ENCODE measurements at places on chromosomes 5 and 9.

DNA sequence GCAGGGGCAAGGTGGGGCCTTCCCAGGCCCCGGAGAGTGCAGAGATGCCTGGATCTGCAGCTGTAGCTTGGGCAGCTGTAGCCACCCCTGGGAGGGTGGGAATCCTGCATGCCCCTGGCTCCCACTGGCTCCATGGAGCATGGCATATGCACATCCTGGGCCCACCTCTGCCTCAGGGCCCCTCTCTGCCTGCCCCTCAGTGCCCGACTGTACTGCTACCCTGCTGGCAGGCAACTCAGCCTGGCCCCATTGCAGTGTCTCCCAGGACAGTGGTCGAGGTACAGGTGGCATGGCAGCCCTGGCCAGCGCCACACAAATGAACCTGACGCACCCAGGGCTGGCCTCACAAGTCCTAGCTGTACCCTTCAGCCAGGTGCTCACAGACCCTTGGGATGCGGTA, 23.9 kb downstream of the JMY start:
- DNase-seq: no peak

DNA sequence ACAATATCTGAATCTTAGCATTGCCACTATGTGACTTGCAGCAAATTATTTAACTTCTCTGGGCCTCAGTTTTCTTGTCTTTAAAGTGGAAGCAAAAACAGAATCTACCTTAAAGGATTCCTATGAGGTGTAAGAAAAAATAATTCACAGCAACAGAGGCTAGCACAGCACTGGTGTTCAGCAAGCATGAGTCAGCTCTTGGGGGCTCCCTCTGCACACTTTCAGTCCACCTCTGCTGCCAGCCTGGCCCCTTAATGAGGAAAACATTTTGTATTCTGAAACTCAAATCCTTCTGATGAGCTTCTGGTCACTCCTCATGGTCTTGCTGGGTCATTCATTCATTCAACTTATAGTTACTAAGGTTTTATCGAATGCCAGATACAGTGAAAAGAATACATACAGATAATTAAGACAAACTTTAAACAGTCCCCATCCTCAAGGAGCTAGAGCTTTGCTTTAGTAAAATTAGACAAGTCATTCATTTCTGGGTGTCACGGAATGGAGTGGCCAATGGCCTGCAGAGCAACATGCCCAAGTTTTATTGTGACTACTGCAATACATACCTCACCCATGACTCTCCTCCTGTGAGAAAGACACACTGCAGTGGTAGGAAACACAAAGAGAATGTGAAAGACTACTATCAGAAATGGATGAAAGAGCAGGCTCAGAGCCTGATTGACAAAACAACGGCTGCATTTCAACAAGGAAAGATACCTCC, 26.8 kb upstream of the IQGAP2 start:
- no peak for DNase-seq

DNA sequence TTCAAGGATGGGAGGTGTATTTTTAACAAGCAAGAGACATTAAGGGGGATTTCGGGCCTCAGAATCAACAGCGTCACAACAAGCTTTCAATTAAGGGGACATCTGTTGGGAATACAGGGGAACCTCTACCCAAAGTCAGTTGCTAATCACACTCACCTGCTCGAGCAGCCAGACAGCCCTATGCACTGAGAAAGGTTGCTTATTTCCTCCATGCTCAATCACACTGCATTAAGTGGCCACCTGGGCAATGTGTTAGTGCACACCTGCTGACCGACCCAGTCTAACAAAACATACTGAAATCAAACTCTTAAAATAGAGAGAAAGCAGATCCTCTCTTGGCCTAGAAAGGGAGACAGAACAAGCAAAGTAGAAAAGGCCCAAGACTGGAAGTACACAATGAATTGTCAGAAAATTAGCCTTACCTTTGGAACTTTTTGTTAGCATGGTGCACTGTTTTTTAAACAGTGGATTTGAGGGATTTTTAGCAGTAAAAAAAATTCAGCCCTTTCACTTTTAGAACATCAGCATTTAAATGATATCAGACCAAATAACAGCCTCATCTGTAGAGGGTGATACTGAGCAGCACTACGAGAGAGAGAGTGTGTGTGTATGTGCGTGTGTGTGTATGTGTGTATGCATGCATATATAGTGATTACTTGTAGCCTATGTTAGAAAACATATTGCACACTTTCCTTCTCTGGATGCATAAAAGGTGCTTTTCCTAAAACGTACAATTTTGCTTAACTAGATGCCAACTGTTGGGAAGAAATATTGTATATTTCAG, 1118.6 kb upstream of the DMAC1 start:
- no peak for DNase-seq

DNA sequence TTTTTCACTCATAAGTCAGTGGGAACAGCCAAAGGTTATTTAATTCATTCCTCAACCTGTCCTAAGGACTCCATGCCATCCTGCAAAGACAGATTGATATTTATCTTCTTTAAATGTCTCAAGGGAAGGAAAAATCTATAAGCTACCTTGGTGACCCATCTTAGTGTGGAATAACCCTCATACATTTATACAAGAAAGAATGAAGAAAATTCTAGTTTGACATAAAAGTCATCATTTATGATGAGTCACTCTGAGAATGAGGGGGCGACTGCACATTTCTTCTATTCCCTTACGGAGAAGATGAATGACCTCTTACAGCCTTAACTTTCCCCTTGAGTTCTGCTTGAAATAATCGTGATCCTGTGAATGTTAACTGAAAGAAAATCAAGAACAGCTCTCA, 26.8 kb upstream of the NUDT12 start:
- DNase-seq: no peak

- DNase-seq: no peak
Observed at GRCh38 chr9:101458963-101459631, 23.5 kb upstream of the ALDOB start.

DNA sequence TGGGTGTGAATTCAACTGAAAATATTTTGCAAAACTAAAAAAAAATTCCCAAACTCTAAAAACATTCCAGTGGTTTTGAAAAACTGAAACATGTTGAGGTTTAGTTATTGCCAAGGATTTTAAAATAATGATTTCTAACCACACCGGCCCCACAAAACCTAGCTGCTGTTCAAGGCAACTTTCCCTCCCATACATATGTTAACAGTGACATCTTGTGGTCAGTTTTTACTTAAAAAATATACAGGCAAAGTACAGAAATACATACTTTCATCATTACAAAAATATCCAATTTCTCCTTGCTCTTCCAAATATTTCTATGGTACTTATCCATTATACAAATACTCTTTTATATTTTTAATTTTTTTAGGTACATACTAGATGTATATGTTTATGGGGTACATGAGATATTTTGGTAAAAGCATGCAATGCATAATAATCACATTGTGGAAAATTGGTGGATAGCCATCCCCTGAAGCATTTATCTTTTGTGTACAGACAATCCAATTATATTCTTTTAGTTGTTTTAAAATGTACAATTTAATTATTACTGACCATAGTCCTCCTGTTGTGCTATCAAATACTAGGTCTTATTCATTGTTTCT, 34.4 kb upstream of the MRPS30 start:
- no peak for DNase-seq

DNA sequence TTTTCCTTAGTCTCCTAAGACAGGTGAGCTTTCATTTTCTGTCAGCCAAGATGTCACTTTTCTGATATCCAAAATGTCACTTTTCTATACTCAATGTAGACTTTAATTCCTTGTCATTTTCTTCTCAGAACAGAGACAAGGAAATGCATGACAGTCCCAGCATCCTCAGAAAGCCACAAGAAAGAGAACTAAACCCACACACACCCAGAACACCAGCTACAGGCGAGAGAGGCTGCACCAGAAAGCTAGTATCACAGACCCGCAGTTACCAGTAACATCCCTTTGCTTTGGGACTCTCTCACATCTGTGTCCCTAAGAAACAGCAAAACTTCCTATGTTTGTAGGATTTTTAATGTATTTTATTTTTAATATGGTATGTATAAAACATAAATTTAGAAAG, 17.1 kb downstream of the TRMO start:
- peak; percentile 51 for DNase-seq

- DNase-seq: peak; percentile 1
Observed at GRCh38 chr9:137237759-137238726, 3.0 kb upstream of the TUBB4B start.

- DNase-seq: peak; percentile 28
Observed at GRCh38 chr5:38453506-38453905, 102.9 kb downstream of the LIFR start.

GRCh38 chr5:119708076-119708790, 78.9 kb downstream of the FAM170A start:
- no peak for DNase-seq

DNA sequence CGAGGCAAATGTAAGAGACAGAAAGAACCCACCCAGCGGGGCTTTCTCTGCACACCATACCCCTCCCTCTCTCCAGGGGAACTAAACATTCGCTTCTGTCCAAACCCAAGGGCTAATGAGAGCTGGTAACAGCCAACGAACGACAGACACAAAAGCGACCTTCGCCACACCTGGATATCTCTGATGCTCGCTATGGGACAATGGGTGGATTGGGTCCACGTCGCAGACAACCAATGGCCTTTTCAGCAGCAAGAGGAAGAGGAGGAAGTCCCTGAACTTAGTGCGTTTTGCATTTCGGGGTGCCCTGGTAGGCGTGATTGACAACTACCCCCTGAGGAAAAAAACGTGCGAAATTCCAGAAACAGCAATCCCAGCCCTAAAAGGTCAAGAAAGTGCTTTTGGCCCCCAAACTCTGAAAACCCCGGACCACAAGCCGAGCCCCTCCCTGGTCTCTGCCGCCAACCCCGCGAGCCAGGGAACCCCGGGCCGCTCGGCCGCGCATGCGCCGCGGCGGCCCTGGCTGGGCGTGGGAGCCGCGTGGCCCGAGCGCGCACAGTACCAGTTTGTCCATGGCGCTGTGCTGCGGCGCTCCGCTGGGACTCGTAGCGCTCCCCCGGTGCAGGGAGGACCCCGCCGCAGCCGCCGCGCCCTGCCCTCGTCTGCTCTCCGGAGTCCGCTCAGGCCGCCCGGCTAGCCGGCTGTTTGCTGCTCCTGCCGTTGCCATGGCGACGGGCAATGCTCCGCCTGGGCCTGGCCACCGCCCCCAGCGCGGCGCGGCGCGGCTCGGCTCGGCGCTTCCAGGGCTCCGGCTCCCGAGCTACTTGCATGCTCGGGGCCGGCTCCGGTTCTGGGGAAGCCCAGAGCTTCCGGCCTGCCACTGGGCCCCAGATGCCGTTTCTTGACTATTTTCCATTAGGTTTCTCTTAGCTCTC, 66.9 kb upstream of the DNAH5 start:
- peak; percentile 4 for DNase-seq

- no peak for DNase-seq
Observed at GRCh38 chr9:130183133-130183762, 11.0 kb downstream of the NCS1 start.

DNA sequence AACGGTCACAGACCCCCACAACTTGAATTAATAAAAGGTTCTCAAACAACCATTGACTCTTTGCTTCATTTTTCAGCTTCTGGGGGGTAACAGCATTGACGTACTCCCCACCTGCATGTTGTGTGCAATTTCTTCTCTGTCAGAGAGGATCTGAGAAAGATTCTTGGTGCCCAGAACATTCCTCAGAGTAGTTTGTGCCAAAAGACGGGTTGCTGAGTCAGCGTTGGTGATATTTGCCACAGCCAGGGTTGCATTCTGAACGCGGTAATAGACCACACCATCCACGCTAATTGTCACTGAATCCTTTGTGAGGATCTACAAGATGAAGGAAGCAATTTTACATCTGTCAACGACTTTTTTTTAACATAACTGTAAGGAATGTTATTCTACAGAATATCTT, 21.0 kb downstream of the STOM start:
- DNase-seq: no peak

GRCh38 chr9:104866191-104866590, 61.8 kb downstream of the ABCA1 start:
- no peak for DNase-seq

DNA sequence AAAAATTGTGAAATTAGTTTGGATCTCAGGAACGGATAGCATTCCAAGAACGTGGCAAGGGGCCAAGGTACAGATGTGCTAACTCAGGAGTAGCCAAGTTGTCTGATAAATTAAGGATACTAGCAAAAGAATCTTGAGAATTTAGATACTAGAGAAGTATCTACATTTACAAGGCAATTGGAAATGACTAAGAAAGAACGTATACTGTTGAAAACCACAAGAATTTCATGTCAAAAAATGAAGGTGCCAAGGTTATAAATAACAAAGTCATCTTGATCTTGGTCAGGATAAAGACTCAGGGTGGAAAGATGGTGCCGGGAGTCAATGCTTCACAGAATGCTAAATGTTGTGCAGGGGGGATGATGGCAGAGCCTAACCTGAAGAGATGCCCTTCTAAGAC, 19.2 kb downstream of the CAPSL start:
- DNase-seq: no peak

DNA sequence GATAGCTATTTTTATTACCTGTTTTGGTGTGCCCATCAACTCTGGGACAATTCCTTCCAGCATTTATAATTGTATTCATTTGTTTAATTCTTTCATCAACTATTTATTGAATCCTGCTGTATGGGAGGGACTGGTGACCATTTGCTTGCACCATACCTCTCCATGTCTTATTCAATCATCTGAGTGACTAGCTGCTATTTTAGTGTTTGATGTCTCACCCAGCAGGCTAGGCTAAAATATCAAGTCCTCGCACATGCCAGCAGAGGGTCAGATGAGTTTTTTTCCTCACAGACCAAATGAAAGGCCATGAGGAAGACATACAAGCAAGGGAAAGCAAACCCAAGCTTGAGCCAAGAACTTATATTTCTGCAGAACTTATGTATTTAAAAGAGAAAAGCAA, 63.9 kb downstream of the CETN3 start:
- DNase-seq: no peak

- DNase-seq: no peak
Observed at GRCh38 chr9:6686396-6686795, 40.9 kb upstream of the GLDC start.

DNA sequence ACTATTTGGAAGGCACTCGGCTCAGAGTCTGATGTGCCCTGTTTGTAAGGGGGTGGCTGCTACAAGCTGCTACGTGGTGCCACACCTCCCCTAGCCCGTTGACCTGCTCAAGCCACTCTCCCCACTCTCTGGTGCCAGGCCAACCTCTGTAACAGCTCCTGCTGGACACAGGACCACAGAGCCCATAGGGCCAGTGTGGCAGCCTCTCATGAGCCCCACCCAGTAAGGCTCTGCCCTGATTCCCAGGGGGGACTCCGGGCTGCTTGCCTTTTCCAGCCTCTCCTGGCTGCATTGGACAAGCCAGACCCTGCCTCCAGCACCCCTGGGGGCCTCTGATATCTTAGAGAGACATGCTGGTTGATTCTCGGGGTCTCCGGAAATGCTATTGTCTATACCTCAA, 53.3 kb upstream of the ANGPTL2 start:
- DNase-seq: no peak

GRCh38 chr9:136882109-136882946, 4.0 kb upstream of the TRAF2 start:
- peak; percentile 78 for DNase-seq

DNA sequence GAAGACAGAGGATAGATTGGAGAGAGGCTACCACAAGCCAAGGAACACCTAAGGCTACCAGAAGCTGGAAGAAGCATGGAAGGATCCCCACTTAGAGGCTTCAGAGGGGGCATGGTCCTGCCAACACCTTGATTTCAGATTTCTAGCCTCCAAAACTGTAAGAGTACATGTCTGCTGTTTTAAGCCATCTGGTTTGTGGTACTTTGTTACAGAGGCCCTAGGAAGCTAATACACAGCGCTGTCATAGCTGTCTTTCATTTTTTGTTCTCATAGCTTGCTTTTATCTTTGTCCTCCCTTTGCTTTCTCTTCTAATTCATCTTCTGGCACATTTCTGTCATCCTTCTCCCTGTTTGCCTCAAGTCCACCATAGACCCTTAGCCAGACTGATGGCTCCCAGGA, 104.5 kb downstream of the ATP10B start:
- no peak for DNase-seq

- no peak for DNase-seq
Observed at GRCh38 chr5:125154301-125155110, 408.1 kb upstream of the ZNF608 start.
